ENCODE measurements at places on chromosomes 6 and 20.

DNA sequence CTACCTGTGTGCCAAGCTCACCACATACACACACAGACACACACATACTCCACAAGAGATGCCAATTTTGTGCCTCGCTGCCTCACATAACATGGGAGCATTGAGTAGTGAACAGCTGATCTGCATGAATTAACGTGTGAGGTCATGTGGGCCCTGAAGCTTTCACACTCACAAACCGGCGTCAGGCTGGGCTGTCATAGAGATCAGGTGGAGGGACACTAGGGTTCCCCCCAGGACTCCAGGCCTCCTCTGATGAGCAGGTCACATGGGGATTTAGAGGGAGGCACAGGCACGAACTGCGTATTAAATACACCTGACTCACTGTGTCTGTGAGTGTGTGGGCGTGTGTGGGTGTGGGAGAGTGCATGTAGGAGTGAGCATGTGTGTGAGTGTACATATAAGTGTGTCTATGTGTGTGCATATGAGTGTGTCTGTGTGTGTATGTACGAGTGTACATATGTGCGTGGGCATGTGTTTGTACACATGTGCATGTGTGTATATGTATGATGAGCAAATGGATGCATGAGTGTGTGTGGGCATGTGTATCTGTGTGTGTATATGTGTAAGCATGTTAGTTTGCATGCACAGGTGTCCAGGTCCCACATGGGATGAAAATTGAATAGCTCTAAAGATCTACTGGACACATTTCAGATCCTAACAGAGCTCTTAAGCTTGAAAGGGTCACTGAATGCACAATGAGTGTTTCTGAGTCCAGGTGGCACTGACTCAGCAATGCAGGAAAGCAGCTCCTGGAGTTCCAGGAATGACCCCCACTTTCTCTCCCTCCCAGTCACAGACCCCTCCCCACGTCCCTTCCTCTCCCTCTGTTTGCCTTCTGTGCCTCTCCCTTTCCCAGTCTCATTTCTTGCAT is 336.6 kb downstream of the PREX1 start:
- no peak for DNase-seq

DNA sequence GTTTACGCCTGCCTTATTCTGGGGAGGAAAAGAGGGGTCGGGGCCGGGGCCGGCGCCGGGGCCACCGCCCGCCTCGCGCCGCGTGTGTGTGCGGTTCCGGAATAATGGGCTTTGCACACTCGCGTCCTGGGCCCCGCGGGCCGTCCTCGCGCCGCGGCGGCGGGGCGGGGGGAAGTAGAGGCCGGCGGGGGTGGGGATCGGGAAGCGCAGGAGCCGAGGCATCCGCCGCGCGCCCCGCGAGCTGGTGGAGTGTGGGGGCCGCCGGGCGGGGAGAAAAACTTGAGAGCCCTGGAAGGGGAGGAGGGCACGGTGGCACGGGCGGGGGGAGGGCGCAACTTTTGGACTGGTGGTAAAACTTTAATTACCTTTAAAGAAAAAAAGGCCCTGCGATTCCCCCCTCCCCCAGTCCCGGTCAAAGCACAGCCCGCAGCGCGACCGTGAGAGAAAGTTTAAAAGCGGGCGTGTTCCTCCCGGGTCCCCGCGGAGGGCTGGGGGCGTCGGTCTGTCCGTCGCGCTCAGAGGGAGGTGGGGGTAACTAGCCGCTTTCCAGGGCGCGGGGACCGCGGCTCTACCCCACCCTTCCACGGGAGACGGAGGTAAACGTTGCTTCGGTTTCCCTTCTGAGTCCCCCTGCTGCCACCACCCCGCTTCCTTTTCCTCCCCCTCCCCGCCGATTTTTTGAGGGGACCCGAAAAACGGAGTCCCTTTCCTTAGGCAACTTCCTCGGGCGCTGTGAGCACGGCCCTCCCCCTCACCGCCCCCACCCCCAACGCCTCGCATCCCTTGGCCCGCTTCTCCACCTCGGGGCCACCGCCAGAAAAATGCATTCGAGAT is 1.9 kb downstream of the L3MBTL3 start:
- DNase-seq = no peak

DNA sequence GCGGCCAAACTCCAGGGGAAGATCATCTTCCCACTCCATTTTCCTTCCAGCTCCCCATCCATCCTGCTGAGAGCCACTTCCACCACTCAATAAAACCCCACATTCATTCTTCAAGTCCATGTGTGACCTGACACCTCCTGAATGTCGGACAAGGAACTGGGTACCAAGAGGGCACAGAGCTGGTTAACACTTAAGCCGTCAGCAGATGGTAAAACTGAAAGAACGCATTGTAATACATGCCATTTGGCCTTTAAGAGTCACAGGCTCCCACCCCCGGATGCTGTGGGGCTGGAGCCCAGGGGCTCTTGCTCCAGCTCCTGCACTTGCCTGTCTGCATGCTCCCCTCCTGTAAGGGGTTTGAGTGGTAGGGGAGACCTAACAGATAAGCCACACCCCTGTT is 753.9 kb downstream of the COL12A1 start:
- DNase-seq = no peak

GRCh38 chr6:15527838-15528617 is 134.8 kb downstream of the DTNBP1 start:
- DNase-seq = no peak

DNA sequence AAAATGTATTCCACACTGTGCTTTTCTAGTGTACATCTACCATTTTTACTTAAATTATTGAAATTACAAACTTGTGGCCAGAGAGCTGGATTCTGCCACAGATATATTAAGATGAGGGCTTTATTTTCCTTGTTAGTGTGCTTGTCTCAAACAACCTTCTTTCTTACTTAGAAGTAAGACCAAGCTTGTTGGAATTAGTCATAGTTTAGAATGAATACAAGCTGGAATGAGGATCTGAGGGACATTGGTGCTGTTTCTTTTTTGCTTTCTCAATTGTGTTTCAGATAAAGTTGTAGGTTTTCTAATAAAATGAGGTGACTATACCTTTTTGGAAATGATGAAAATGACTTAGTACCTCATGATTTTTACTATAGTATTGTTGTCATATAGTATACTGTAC is 40.3 kb downstream of the UBR2 start:
- no peak for DNase-seq

DNA sequence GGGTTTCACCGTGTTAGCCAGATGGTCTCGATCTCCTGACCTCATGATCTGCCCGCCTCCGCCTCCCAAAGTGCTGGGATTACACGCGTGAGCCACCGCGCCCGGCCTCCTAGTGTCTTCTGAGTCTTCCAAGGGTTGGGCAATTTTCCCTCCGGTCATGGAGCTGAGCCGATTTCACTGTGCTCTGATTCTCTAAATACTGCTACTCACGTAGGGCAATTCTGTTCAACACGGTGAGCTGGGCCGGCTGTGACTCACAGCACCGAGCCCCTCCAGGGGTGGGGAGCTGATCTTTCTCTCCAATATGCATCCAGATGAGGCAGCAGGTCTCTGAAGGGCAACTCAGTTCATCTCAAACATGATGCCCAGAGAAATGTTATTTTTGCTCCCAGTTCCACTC is 71.6 kb upstream of the CD93 start:
- no peak for DNase-seq

GRCh38 chr6:143528164-143528811 is 16.8 kb upstream of the FUCA2 start:
- no peak for DNase-seq

DNA sequence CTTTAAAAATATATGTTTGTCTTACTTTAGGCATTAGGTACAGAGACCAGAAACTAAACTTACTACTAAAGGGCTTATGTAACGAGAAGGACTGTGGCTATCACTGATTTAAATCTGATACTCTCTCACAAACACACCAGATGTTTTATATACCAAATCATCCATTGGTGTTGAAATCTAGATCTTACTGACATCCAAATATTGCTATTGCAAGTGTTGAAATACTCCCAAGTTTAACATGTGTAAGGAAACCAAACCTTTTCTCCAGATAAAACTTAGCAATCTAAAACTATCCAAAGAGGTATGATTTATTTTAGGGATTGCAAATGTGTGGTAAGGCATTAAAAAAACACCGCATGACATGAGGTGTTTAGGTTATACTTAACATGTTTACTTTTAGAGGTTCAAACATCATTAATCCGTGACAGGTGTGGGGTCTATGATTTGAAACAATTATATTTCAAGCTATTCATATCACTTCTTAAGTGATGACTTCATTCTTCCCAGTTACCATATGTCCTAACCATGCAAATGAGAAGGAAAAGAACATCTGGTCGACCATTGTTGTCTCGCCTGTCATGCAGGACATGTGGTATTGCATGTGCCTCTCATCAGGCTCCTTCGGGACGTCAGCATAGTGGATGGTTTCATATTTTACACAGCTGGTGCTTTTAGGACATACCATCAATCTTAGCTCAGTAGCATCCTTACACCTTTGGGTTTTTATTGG is 168.3 kb upstream of the SPACA1 start:
- peak; percentile 40 for DNase-seq

- DNase-seq = no peak
Observed at GRCh38 chr20:5510446-5510845, 193.7 kb upstream of the PROKR2 start.

- DNase-seq = peak; percentile 25
Observed at GRCh38 chr20:56229812-56230211, 18.7 kb upstream of the MC3R start.

DNA sequence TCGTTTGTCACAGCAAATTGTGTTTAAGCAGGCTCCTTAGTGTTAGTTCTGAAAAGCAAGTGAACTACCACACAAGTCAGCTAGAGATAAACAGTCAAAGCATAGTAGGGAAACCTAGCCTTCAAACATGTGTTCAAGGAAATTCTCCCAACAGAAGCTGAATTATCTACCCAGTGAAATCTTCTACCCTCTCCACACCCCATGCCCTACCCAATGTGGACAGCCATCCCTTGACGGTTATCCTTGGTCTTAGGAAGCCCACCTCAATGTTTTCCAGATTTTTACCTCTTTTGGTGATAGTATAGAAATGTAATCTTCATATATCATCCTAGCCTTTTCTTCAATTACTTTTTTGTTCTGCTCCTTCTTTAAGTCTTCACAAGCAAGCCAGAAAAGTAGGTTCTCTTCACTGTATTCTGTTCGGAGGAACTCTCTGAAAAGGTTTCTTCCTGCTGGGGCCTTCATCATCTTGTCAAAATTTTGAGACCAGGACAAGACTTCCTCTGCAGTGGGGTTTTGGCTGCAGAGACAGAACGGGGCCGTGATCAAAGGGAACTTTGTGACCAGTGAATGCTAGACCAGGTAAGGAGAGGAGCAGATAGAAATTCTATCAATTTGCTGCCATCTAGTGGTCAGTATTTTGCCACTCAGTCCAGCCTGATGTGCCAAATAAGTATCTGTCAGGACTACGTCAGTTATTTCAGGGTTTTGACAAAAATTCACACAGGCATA is 21.6 kb upstream of the MTRF1L start:
- DNase-seq = peak; percentile 62

- DNase-seq = no peak
Observed at GRCh38 chr6:56046576-56046975, 171.2 kb upstream of the BMP5 start.

- DNase-seq = no peak
Observed at GRCh38 chr6:131027326-131027725, 35.7 kb downstream of the EPB41L2 start.

- peak; percentile 65 for DNase-seq
Observed at GRCh38 chr6:170276369-170277057, 14.4 kb downstream of the DLL1 start.

DNA sequence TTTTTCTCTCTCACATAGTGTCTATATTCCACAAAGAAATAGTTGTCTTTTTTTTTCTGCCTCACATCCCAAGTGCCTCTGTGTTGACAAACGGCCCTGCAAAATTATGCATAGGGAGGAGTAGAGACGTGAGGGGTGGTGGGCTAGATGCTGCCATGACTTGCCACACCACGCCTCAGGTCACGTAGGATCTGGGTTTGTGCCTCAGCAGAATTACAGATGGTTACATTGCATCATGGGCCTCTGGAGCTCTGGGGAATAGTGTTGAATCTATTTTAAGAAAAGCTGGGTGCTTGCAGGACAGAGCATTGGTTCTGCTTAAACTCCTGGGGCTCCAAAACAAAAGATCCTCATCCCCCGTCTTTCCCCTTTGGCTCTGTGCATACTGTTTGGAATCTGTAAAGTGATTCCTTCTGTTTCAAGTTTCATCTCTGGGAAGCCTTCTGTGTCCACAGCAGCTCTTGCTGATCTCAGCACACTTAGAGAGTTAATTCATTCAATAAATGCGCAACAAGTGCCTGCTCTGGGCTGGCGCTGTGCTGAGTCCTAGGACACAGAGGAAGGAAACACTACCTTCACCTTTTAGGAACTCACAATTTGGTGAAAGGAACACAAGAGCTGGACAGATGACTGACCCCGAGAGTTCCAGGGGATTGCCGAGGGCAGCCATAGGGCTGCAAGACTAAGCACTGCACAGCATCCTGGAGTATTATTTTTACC is 2.4 kb downstream of the FANCE start:
- peak; percentile 33 for DNase-seq

DNA sequence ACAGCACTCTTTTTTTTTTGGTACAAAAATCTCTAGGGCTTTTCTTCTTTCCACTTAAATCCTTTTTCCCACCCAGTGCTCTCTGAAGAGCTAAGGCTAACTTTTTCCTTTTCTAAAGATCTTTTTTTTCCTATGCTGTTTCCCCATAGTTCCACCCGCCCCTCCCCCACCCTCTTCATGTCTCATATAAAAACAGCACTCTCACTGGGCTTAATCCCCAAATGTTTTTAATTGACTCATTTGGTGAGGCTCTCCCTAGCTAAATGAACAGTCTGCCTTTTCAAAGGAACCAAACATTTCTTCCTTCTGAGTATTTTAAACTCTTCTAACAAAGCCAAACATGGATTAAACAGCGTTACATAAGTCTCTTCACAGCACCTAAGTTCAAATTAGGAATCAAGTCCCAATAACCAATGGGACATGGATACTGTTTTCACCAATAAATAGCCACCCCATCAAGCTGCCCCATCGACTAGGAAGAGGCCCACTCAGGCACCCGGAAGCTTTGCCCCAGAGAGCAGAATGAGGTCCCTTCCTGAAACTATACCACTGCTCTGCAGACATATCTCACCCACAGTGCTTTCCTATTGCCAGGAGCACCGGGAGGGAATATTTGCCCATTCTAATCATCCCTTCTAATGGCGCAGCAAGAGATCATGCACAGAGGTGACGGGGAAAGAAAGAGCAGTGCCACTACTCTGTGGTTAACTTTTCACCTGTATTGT is 63.7 kb downstream of the ATXN1 start:
- DNase-seq = no peak

- DNase-seq = no peak
Observed at GRCh38 chr6:16060039-16060438, 68.8 kb upstream of the MYLIP start.

DNA sequence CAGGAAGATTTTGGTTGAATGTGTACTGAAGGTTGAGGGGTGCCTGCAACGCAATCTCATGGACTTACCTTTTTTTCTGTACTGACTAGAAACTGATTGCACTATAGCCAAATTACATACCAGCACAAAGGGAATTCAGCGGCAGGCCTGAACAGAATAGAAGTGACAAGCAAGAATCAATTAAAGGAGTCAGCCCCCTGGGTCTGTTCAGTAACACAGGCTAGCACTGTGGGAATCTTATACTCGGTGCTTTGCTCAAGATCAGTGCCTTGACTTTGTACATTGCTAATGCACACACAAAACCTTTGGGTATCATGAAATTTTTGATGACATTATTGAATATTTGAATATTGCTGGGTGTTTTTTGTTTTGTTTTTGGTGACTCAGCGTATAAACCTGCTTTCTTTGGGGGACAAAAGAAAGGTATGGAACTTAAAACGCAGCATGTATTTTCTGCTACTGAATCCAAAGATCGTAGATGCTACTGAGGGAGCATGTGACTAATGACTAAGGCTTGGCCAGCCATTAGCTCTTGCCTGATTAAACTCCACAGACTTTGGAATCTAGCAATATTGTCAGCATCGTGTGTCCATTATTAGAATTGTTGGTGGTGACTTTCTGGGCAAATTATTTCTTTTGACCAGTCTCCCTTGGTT is 236.6 kb downstream of the ARID1B start:
- no peak for DNase-seq
